ENCODE measurements at places on chromosomes 5 and 9.

- no peak for DNase-seq
Measured at GRCh38 chr5:115168829-115169486, 750 bp downstream of the TRIM36 start.

DNA sequence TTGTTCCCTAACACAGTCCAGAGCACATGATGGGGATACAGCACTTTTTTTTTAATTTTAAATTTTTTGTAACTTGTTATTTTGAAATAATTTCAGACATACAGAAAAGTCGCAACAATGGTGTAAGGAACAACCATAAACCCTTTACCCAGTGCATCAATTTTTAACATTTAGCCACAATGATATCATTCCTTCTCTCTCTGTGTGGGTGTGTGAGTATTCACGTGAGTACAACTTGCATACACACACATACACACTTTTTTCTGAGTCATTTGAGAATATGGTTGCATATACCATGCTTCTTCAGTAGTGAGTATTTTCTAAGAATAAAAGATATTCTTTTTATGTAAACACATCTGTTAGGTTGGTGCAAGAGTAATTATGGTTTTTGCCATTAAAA, 135.2 kb downstream of the ARHGAP26 start:
- DNase-seq, result no peak

GRCh38 chr9:133210202-133210532, 1.1 kb upstream of the OBP2B start:
- no peak for DNase-seq

- DNase-seq, result no peak
Measured at GRCh38 chr9:113011911-113012381, at the start of gene ZNF883. Gene ZNF883 (minus strand): TSS chr9:113012192.

DNA sequence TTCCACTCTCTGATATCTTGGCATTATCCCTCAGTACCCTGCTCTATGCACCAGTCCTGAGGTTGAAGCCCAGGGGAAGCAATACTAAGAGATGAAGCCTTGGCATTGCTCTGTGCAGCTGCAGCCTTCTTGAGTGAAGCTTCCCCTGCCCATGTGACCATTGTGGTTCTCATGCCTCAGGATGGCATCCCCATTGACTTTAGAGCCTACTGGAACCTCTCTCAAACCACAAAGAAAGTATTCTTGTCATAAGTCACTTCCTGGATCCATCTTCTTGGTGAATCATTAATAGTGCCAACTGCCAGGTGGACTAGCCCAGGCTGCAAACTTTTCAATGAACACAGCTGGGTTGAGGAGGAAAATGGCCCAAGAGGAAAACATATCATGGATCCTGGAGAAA, 283.9 kb upstream of the RFX3 start:
- no peak for DNase-seq

DNA sequence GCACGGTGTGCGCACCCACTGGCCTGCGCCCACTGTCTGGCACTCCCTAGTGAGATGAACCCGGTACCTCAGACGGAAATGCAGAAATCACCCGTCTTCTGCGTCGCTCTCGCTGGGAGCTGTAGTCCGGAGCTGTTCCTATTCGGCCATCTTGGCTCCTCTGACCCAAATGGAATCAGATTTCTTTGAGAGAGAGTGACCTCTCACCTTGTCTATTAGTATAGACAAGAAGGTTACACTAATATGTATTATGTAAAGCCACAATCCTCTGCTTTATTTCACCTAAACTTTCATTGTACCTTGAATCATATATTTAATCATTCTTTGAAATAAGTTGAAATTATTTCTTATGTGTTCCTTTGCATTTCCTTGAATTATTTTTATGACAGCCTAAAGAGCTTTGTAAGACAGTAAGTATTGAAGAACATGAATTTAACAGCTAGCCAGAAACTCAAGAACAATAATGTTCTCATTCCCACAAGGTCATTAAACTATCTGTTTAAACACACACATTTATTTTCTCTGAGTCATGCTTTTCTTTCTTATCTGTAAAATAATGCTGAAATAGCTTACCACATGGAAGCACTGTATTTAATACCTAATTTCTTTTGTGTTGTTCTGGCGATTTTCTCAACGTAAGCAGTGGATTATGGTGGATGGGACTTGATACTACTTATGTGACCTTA, 91.8 kb upstream of the DMRTA1 start:
- DNase-seq, result no peak

DNA sequence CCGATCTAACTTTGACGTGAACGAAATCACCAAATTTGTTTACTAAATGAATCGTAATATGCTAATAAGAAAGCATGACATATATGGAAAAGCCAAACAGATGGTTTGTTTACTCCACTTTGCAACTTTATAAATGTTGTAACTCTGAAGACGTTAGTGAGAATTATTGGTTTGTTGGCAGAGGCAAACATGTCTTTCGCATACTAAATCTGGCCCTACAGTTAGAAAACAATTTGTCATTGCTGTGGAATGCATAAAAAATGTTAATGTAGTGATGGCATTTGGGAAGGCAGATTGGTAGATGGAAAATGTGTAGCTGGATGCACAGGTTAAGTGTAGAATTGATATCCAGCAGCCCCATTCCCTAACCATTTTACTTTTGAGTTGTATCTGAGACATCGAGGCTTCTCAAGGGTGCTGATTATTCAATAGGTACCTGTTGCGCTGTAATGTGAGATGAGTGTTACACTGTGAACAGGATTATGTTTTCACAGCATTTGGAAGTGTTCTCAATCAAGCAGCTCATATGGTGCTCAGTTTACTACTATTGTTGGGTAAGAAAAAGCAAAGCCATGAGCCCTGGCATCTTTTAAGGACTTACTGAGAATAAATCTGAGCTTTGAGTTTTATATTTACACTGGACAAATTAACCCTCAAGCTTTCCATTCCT, 444.8 kb downstream of the BNC2 start:
- DNase-seq, result no peak

DNA sequence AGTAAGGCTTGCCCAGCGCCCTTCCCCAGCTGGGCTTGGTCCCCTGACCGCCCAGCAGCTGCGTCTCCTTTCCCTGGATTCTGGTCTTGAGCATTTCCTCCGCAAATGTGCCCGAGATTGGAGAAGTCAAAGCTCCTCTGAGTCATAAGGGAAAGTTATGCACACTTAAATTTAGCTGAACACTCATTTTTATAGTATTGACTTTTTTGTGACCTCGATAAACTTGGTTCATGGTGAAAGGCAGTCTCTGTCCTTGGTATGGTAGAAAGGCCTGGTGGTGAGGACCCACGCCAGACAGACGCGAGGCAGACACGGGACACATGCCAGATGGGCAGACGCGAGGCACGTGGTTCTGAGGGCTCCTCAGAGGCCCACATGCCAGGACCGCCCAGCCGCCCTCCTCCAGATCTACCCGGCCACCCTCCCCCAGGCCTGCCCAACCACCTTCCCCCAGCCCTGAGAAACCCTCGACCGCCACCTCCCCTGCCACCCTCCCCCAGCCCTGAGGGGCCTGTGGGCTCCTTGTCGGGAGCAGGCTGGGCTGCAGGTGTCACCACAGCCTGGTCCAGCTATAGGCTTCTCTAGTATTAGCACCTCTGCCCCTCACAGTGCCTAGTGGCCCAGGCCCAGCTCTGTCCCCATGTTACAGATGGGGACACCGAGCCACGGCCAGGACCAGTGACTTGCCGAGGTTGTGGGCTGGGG, 60.9 kb upstream of the CACNA1B start:
- DNase-seq, result peak; percentile 38

GRCh38 chr5:10250806-10251276, 761 bp downstream of the CCT5 start:
- no peak for DNase-seq

DNA sequence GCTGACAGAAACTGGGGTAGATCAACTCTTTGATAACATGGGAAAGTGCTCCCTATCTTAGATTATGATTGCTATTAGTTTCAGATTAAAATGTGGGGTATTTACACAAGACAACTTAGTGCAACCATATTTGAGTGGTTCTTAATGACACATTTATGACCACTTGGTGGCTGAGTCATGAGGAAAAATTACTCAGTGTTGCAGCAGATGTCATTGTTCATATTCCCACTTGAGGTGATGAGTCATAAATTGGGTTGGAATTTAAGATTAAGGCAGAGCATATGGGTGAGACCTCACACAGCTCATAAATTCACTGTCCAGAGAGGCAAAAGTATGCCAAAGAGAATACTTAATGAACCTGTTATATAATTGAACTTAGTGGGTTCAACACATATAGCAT, 408.3 kb downstream of the DMRT2 start:
- DNase-seq, result no peak

DNA sequence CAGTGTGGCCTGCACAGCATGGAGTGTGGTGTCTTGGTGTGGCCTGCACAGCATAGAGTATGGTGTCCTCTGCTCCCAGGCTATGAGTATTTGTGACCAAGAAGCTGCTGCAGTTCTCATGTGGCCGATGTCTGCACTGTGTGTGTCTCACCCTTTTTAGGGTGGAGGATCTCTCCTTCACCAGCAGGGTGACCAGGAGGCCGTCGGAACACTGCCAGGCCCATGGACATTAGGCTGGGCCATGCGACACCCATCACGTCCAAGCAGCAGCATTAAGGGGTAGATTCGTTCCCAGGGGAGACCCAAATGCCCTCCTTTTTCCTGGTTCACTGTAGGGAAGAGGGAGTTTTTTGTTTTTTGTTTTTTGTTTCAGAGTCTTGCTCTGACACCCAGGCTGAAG, 115.3 kb upstream of the SPIN1 start:
- DNase-seq, result no peak

DNA sequence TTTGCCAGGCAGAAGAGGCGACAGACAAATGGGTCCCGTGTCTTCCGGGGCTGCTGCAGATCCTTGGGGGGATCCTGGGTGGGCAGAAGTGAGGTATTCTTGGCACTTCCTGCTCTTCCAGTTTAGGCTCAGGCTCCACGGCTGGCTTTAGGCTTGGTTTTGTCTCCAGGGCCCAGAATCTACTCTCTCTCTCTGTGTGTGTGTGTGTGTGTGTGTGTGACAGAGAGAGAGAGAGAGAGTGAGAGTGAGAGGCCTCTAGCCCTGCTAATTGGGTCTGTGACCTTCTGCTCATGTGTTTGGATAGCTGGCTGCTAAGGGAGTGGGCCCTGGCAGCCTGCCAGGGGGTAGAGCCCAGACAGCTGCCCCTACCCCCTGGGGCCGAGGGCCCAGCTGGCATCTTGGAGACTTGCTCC, 39.3 kb downstream of the CRB2 start:
- no peak for DNase-seq

DNA sequence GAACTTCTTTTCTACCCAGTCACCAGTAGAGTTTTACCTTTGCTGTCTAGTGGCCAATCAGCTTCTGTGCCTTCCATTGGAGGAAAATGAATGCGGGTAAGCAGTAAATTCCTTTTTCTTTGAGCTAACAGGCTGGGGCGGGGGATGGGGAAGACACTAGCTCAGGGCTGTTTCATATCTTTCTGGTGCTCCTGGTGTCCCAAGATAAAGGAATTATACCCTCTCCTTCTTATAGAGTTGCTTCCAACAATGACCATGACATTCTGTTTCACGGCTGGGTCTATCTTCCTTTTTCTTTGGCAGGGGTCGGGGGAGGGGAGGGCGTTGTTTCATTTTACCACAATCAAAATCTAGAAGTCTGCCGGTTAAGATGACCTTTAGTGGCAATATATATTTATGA, 51.2 kb upstream of the RPS23 start:
- DNase-seq, result no peak

GRCh38 chr9:113614843-113615648, 151.5 kb downstream of the RGS3 start:
- DNase-seq, result no peak

DNA sequence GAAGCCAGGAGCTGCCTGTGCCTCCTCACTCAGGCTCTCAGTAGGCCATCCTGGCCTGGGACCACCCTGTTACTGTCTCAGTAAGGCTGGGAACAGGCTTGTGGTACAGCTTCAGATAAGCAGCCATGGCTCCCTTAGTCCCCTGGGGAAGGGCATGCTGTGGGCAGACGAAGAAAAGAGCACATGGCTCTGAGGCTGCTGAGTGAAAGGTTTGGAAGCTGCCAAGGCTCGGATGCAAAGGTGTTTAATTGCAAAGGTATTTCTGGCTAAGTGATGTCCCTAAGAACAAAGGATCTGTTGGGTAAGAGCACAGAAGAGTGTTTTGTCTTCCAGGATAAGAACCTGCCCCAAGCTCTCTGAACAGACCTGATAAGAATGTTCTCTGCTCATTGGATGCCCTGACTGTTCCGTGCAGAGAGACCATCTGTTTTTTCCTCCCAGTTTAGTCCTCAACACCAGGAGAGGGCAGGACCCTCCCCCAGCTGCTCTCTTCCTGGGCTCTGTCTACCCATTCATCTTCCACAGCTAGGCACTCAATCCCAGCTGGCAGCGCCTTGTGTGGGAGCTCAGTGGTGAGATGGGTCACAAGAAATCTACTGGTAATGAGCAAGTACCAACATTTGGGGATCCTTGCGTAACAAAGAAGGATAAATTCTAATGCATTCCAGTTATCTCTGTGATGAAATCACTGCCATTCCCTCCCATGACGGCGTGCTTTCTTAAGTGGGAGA, 17.7 kb downstream of the ANGPTL2 start:
- DNase-seq, result no peak

GRCh38 chr5:1471240-1471853, 26.1 kb upstream of the SLC6A3 start:
- DNase-seq, result no peak

- DNase-seq, result no peak
Measured at GRCh38 chr9:100600521-100601079, 22.7 kb downstream of the CAVIN4 start.

DNA sequence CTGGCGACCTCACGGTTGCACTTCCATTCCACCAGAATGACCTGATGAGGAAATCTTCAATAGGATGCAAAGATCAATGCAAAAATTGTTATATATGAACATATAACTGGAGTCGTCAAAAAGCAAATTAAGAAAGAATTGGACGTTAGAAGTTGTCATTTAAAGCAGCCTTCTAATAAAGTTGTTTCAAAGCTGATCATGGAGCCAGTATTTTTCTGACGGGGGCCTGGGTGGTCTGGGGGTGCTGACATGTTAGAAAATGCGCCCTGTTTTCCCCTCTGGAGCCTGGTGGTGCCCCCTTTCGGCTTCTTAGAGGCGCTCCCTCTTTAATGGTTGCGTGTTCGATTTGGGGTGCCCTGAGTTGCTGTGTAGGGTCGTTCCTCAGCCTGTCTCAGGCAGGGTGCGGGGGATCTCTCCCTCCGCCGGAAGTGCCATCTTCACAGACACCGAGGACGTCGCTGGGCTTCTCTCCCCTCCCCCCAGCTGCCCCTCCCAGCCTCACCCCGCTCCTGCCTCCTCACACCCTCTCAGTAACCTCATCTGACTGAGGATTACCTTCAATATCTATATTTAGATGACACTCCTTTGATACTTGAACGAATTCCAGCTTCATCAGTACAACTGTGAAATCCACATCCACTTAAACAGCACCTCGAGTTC, 18.3 kb downstream of the PTGES2 start:
- DNase-seq, result no peak

Data from GM12864 (cell line).